Activated effector memory CD4-positive, alpha-beta T cell treated with anti-CD3 and anti-CD28 coated beads, Interleukin-2, amount 50 U/mL, for 16 hours (primary cell): ENCODE measurements at places on chromosomes 11 and 22.

DNA sequence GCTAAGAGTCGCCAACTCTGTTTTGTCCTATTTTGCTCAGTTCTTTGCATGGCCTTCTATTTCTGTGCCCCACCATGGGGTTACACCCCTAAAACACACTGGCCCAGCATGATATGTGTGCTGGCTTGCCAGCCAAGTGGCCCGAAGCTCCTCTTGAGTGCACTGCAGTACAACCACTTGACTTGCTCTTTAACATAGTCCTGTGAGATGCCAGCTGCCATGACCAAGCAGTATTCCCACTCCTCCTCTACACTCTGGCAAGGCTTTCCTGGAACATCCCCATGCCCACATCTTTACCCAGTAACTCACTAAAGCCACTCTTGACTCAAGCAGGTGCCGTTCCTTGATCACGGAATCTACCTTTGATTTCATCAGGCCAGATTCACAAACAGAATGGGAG is 102.9 kb upstream of the GAL start:
- DNase-seq, result no peak

GRCh38 chr11:109071712-109072524 is 350.1 kb upstream of the C11orf87 start:
- no peak for DNase-seq

DNA sequence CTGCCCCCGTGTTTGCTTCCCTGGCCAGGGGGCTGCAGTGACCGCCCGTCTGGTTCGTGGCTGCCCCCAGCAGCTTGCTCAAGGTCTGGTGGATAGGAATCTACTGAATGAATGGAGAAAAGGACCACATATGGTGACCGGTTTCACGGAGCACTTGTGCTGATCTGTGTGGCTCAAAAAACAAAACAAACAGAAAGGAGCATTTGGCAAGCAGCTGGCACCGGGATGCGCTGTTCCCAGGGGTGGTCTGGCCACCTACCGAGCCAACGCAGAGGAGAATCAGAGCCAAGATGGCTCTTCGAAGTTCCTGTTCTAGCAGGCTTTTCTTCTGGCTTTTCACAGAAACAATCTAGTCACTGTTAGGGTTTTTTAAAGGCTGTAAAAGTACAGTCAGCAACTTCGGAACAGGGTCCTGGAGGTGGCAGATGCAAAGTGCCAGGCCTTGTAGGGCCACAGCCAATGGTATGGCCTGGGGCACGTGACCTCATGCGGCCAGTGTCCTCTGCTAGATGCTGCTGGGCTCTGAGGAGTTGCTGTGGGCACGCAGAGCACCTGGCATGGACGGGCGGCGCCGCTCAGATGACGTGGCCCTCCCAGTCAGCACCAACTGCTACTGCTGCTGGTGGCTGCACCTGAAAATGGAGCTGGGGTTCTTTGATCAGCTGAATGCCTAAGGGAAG is 27.3 kb upstream of the PACSIN2 start:
- no peak for DNase-seq

DNA sequence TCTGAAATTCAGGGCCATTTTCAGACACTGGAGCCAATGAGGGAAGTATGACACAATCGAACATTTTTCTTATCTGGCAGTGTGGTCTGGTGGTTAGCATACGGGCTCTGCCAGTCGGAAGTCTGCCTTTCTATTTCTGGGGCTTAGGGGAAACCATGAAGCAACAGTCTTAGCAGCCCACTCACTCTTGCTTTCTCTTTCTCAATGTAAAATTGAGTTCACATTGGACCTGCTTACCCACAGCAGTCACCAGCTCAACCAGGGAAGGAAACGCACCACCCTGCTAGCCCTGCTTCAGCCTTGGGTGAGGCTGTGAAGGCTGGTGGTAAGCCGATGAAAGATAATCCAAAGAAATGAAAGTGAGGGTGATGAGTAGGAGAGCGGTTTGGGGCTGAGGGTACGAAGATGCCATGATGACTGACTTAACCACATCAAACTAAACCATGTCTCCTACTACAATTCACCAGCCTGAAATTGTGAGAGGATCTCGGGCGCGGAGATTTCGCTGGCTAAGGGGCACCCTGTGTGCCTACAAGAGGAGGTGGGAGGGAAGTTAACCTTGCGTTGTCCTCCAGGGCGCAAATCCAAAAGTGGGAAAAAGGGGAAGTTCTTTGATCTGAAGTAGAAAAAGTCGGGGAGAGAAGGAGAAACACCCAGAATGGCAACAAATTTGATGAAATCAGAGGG is 2.0 kb upstream of the LMO2 start:
- DNase-seq, result peak; percentile 86

- DNase-seq, result no peak
Observed at GRCh38 chr22:30351226-30351625, 5.5 kb downstream of the SF3A1 start.

DNA sequence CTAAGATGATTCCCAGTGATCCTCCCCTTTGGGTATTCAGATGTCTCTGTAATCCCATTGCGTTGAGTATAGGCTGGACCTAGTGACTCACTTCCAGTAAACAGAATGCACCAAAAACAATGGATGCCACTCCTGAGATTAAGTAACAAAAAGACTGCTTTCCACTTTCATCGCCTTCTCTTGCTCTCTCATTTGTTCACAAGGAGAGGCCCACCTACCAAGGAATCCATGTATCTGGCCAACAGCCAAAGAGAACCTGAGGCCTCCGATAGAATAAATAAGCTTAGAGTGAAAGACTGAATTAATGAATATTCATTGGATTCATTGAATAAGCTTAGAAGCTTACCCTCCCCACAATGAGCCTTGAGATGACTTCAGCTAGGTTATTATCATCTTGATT is 454.6 kb downstream of the KCNA4 start:
- DNase-seq, result no peak

DNA sequence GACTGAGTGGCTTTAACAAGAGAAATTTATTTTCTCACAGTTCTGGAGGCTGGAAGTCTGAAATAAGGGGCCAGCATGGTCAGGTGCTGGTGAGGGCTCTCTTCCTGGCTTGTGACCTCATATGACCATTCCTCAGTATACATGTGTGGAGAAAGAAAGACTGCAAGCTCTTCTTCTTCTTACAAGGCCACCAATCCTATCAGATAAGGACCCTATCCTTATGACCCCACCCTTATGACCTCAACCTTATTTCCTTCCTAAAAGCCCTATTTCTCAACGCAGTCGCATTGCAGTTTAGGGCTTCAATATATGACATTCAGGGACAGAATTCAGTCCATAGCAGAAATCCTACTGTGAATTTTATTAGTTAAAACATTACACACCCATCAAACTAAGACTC is 124.4 kb upstream of the RAG2 start:
- DNase-seq, result no peak

- DNase-seq, result no peak
Observed at GRCh38 chr22:33535937-33536875, 384.1 kb downstream of the LARGE1 start.

- DNase-seq, result no peak
Observed at GRCh38 chr11:32118025-32118974, 27.4 kb downstream of the RCN1 start.

- peak; percentile 98 for DNase-seq
Observed at GRCh38 chr11:19116971-19117759, at the start of gene ZDHHC13. TSS of gene ZDHHC13 (plus strand) at chr11:19117168. CDS start at chr11:19117250, 82 bp downstream.

DNA sequence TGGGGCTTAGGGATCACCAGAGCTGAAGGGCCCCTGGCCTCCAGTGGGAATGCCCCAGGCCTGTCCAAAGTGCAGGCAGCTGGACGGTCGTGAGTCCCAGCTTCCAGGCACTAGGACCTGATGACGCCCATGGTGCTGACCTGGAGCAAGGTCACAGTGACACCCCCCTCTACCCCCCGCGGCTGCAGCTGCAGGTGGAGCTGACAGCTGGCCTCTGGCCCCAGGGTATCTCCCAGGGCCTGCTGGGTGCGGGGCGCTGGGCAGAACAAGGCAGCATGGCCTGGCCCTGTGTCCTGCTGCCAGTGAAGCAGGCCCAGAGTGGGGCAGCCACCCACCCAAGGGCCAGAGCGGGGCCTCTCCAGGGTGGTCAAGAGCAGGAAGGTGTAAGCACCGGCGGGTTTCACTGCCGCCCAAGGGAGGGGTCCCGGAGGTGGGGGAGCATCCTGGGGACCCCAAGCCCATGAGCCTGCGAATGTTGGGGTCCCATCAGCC is 553 bp upstream of the TCIRG1 start:
- no peak for DNase-seq

GRCh38 chr22:25134451-25134850 is 65.2 kb upstream of the CRYBB3 start:
- DNase-seq, result no peak

DNA sequence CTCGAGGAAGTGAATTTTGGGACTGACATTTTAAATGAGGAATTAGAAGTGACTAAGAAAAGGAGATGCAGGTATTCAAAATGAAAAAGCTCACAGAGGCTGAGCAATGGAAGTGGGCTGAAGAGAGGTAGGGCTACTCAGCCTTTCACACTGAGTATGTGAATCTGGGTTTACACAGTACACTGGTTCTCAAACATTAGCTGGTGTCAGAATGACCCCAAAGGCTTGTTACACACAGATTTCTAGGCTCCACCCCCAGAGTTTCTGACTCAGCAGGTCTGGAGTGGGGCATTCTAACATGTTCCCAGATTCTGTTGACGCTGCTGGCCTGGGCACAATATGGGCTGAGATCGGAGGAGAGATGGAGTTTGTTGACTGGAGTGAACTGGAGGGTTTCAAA is 32.8 kb downstream of the CADM1 start:
- no peak for DNase-seq

DNA sequence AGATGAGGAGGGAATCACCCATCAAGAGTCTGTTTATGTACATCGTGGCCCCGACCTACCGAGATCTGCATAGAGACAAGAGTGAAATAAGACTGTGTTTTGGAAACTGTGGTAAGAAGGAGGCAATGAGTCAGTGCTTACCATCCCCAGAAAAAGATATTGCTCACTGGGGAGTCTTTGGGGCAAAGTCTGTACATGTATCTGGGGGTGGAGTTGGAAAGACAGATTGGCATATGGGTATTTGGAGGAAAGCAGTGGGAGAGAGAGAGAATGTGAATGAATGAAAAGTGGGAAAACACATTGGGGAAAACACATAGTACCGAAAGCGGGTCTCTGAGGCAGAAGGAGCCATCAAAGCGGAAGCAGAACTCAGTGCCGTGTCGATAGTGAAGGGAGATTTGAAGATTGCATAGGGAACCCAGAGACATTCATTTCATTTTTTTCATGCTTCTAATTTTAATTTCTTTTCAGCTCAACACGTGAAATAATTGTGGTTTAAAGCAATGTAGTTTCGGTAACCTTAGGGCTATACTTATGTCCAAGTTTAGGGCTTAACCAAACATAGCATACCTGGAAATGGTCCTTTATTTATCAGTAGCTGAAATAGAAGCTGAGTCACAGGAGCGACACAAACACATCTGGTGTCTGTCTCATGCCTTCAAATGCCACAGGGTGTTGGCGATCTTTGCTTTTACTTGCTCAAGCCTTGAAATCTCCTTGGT is 98.6 kb upstream of the CD44 start:
- peak; percentile 85 for DNase-seq

GRCh38 chr11:134074346-134074745 is 5.5 kb downstream of the JAM3 start:
- DNase-seq, result no peak

DNA sequence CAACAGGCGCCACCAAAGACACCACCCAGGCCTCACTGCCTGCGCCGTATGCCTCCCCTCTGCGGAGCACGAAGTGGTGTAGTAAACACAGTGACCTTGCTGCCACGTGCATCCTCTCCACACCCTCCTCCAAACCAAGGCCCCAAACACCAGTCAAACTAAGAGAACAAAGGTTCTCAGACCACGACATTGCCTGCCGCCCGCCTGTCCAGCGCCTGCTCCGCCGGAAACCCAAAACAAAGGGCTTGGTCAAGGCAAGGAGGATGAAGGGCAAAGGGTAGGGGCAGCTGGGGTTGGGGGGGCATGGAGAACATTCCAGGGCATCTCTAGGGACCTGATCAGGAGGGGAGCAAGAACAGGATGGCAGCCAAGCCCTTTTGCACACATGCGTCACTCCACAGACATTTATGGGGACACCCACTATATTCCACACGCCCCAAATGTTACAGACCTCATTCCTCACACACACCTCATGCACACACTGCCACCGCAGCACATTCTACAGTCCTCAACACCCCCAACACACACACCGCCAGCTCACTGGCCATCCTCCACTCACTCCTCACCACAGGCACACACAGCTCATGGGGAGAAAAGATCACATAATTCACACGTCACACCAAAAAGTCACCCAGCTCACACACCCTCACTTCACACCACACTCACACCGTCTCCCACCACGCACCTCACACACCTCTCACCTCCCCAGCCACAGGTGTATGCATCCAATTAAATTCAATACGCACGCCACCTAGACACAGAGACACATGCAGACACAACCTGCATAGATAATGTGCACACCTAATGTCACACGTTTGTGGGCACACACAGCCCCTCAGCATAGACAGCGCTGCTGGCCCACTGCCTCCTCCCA is 34.5 kb downstream of the PDE2A start:
- no peak for DNase-seq

- DNase-seq, result no peak
Observed at GRCh38 chr11:78808923-78809322, 234.3 kb upstream of the NARS2 start.

GRCh38 chr11:129315781-129316579 is 59.7 kb upstream of the BARX2 start:
- DNase-seq, result no peak

GRCh38 chr11:31764766-31765165 is 46.4 kb downstream of the PAX6 start:
- DNase-seq, result no peak

DNA sequence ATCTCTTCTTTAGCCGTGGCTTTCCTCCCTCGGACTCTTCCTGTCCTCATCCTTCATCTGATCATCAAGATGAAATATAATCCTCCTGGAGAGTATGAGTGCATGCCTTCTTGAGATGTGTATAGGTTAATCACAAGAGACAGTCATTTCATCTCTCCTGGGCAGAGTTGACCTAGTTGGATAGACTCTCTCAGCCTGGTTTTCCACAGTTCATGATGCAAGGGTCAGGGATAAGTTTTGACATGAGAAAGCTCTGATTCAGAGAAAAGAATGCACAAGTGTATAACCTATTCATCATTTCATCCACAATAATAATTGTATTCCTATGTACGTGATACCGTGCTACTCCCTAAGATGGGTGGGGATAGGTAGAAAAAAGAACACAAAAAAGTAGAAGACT is 33.2 kb upstream of the CCDC90B start:
- no peak for DNase-seq

- no peak for DNase-seq
Observed at GRCh38 chr11:96314326-96315020, 28.5 kb downstream of the MAML2 start.

GRCh38 chr11:66719111-66719872 is 9.7 kb downstream of the SPTBN2 start:
- no peak for DNase-seq

- no peak for DNase-seq
Observed at GRCh38 chr11:72265951-72266350, 22.0 kb upstream of the PHOX2A start.

GRCh38 chr22:31728857-31729256 is 21.1 kb downstream of the PRR14L start:
- DNase-seq, result no peak

GRCh38 chr11:124754309-124754708 is 2.3 kb upstream of the VSIG2 start:
- DNase-seq, result no peak
